ENCODE measurements at places on chromosomes 3 and 15.

GRCh38 chr3:100047455-100048141, 66.7 kb downstream of the FILIP1L start:
- DNase-seq: no peak

DNA sequence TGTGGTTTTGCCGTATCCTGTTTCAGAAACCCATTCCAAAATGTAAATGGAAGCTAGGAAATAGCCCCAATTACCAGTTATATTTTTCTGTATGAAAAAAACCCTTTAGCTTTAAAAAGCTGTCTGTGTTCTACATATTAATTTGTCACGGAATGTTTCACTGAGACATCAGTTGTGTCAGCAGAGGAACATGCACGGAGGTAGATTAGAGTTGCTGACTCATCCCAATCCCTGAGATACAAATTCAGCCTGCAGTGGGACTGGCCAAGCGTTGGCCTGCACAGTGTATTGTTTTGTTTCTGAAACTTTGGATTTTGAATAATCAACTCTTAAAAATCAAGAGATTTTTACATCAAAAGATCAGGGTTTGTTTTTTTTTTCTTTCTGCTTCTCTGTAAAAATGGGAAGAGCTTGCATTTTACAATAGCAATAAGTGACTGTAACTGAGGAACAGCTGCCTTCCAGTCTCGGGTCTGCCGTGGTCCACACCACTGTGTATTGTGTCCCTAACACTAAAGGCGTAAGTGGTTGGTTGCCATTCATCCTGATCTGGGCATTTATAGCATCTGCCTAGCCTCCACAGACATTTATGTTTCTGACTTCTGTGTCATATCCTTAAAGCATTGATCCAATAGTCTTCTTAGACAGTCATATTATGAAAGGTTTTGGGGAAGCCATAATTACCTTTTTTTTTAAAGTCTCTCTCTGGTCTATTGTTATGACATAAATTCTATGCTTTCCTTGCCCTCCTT, 218.1 kb downstream of the ADAMTSL3 start:
- no peak for DNase-seq

GRCh38 chr3:99839613-99840012, 22.0 kb downstream of the CMSS1 start:
- DNase-seq: no peak

- no peak for DNase-seq
Observed at GRCh38 chr3:52004163-52004787, 8.6 kb upstream of the RPL29 start.

DNA sequence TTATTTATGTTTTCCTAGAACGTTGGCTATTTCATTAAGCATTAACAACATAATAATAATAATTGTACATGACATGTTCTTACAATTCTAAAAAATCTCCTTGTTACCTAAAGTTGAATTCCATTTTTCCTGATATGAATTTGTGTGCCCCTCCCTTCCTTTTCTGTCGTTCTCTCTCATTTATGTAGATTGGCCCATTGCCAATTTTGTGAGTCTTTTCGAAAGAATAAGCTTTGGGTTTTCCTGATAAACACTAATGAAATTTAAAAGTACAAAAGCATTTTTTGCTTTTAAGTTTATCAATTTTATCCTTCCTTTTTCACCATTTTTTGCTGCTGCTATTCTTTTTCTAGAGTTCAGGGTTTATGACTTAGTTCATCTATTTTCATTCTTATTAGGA, 44.9 kb downstream of the PRR23E start:
- no peak for DNase-seq

GRCh38 chr15:100461049-100461448, 67.7 kb downstream of the CERS3 start:
- DNase-seq: no peak

DNA sequence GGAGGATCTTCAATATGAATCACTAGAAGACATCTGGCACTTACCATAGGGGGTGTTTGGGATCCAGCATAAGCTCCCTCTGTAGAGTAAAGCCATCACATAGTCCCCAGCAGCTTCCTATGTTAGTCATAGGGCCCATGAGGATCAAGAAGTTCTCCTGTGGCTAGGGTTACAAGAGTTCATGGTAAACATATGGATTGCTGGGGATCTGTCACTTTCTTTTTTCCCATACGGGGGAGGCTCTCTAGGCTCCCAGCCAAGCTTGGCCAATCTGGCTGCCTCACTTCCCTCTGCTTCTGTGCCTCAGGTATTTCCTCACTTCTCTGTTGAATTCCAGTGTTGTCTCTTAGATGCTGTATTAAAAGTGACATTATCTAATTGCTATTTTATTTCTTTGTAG, 597.9 kb downstream of the PDCD6IP start:
- no peak for DNase-seq
